Activated CD8-positive, alpha-beta memory T cell treated with anti-CD3 and anti-CD28 coated beads, Interleukin-2, amount 50 U/mL, for 48 hours (primary cell): ENCODE measurements at places on chromosomes 11 and 22.
A peak's percentile ranks its signal among the peaks of the same experiment; 100 is the strongest.

DNA sequence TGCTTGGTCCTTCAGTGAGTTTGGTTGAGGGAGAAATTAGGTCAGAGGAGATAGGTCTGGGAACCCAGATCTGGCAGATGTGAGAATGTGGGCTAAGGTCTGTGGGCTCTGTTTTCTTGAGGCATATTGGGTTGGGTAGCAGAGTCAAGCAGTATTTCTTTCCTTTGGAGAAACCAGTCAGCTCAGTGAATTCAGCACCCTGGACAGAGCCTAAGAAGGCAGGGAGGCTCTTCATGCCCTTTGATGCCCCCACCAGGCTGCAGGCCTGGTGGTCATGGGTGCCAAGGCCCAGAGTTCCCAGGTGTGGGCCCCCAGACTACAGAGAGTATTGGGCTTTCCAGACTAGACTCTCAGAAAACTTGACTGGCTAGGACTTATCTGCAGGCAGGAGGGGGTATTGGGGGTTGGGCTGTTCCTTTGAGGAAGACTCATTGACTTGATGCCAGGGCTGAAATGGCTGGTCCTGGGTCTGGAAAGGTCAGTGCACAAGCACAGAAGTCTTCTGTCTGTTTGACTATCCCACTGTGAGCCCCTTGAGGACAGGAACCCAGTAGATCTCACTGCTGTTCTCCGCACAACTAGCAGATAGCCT is 45.3 kb upstream of the NECTIN1 start:
- no peak for DNase-seq

- DNase-seq: no peak
Observed at GRCh38 chr11:16561150-16561549, 177.3 kb upstream of the C11orf58 start.

DNA sequence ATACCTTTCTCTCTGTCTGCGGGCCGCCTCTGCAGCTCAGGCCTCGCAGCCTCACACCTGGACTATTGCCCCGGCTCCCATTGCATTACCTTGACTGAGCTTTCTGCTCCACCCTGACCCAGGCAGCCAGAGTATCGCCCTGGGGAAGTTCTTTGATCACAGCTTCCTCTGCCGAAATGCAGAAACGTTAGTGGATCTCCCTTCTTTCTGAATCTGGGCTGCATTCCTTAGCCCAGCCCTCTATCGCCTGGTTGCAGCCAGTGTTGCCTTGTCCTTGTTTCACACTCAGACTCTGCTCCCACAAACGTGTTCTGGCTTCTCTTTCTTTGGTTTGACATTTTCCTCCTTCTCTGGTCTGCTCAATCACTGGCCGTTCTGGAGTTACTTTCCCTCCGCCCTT is 195.7 kb downstream of the ADAMTS15 start:
- DNase-seq: no peak

DNA sequence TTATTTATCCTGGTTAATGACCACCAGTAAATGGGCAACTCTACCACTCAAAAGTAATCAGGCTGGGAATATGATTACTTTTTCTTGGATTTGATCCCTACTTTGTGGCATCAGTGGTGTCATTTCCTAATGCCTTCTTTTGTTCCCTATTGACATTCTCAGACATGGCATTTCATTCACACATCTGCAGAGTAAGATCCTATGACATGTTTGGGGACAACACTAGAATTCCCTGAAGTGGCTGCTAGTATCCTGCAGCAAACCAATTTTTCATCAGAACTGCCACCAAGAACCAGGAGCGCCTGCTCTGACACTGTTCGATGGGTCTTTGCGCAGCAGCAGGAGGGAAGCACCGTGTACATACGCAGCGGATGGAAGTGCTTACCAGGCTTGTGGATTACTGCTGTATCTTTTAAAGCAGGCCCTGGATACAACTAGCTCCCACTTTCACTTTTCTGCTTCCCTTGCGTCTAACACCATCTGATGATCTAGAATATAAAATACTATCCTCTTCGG is 97.7 kb downstream of the LARGE2 start:
- no peak for DNase-seq

DNA sequence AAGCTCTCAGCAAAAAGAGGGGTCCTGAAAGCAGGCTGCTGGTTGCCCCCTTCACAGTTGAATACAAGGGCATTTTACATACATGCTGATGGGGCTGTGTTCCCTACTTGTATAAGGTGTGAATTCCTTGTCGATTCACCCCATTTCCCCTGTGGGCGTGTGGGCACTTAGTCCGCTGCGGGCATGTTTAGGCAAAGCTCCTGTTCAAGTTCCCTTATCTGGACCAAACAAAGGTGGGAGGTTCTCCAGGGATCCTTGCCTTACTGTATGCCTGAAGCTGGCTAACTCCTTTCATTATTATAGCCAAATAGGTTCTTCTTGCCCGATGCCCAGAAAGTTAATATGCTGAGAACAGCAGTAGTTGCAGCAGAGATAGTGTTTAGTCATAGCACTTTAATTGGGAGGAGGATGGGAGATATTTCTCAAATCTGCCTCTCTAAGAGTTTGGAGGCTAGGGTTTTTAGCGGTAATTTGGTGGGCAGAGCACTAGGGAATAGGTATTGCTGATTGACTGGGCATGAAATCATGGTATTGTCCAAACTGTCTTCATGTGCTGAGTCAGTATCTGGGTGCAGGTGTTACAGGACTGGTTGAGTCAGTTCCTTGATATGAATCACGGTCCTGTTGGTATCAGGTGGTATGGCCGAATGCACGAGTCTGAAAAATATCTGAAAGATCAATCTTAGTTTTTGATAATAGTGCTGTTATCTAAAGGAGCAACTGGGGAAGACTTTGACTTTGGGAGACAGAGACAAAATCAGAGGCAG is 32.7 kb downstream of the METTL15 start:
- no peak for DNase-seq

GRCh38 chr11:77981346-77981947 is 13.0 kb downstream of the INTS4 start:
- DNase-seq: no peak

- peak; percentile 67 for DNase-seq
Observed at GRCh38 chr22:19853879-19854777, 546 bp downstream of the GNB1L start.

DNA sequence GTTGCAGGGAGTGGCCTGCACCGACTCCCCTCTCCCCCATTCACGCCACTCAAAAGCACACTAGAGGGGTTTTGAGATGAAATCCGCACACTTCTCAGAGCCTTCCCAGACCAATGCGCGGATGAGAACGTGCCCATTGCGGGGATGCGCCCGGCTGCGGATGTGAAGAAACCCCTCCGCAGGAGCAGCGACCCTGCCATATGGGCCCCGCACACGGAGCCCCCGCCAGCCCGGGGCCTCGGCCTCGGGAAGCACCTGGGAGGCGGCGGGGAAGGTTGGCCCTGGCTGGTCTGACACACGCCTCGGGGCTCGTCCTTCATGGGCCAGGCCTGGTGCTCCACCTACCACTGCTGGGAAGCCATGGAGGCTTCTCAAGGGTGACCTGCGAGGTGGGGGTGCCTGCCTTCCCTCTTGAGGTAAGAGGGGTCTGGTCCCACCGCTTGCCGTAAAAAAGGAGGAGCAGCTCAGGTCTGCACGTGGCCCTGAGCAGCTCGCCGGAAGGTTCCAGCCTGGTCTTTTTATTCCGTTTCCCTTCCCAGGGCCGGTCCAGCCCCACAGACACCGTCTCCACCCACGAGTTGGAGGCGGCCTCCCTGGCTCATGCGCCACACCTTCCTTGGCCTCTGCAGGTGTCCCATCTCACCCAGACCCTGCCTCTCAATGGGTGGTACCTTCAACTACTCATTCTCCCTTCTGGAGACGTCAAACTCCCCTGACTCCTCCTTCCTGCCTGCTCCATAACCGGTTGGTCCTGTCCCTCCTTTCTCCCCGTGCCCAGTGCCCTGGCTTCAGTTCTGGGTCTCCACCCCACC is 39.4 kb downstream of the TRMU start:
- DNase-seq: no peak

DNA sequence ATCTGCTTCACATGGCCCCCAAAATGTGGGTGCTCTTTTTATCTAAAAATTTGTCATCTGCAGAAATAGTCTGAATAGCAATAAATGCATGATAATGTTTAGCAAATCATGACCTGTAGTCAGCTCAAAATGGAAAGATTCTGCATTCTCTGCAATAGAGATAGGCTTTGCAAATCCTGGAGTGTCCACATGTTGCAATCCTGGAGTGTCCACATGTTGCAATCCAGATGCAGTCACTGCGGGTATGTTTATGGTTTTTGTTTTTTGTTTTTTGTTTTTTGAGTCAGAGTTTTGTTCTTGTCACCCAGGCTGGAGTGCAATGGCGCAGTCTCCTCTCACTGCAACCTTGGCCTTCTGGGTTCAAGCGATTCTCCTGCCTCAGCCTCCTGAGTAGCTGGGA is 20.2 kb upstream of the LRRC32 start:
- no peak for DNase-seq

DNA sequence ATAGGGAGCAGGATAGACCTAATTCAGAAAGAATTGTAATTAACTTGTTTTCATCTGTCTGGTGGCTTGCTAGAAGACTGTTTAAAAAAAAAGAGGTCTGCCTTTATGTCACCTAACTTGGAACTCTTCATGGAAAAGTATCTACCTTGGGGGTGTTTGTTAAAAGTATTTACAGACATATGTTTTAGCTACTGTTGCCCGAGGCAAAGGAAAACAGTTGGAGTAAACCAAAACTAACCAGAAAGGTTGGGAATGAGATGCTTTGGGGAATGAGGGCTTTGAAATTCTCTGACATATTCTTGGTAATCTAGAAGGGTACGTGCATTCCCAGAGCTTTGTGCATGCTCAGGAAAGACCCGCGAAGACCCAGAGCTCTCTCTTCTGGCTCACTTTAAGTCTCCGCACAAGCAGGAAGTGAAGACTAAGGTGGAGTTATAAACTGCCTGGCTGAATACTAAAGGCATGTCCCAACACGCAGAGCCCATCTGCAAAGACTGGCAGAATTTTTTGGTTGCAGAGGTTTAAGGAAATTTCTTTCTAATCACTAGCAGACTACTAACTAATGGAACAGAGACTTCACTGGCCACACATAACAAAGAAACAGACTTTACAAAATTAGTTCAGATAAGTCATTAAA is 33.2 kb downstream of the HIKESHI start:
- no peak for DNase-seq

DNA sequence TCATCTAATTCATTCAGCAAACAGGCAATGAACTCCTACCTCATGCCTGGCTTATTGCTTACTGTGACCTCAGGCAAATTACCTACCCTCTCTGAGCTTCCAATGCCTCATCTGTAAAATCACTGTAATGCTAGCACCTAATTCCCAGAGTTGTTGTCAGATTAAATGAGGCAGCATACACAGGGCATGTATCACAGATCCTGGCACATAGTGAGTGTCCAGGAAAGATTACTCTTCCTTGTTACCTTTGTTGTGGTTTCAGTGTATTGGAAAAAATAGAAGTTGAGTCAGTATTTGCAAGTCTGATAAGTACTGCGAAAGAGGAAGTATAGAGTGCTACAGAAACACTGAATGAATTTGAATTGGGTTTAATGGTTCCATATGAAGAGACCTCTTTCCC is 26.4 kb upstream of the LRRC55 start:
- DNase-seq: no peak

- DNase-seq: no peak
Observed at GRCh38 chr11:73221996-73222395, 3.9 kb downstream of the P2RY2 start.

- no peak for DNase-seq
Observed at GRCh38 chr11:66159324-66159984, 89.4 kb downstream of the PACS1 start.

GRCh38 chr11:14329702-14330101 is 29.3 kb downstream of the RRAS2 start:
- no peak for DNase-seq
